Epithelial cell of proximal tubule (primary cell): ENCODE measurements at places on chromosomes 16 and 17. TPM values are rescaled to one million over a fixed set of nuclear protein-coding genes. Genes with fewer than 3 reads are reported as not detected.

DNA sequence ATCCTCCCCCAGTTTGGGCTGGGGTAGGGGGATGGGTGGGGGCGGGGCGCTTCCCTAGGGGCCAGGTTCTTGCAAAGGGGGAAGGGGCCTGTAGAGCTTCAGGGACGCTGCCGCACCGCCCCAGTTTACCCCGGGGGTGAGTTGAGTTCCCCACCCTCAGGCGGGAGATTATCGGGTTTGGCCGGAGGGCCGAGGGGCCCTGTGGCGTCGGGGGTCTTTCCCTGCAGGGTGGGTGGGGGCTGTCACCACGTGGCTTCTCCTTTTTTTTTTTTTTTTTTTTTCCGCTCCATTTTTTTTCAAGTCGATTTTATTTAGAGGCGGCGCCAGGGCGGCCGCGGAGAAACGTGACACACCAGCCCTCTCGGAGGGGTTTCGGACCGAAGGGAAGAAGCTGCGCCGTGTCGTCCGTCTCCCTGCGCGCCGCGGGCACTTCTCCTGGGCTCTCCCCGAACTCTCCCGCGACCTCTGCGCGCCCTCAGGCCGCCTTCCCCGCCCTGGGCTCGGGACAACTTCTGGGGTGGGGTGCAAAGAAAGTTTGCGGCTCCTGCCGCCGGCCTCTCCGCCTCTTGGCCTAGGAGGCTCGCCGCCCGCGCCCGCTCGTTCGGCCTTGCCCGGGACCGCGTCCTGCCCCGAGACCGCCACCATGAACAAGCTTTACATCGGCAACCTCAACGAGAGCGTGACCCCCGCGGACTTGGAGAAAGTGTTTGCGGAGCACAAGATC, at the start of gene IGF2BP1:
Gene IGF2BP1, plus strand, starts transcription at position 283 of the 724 bp plus-strand sequence. Its CDS starts 361 bp downstream, at position 644.
- no peak for DNase-seq

DNA sequence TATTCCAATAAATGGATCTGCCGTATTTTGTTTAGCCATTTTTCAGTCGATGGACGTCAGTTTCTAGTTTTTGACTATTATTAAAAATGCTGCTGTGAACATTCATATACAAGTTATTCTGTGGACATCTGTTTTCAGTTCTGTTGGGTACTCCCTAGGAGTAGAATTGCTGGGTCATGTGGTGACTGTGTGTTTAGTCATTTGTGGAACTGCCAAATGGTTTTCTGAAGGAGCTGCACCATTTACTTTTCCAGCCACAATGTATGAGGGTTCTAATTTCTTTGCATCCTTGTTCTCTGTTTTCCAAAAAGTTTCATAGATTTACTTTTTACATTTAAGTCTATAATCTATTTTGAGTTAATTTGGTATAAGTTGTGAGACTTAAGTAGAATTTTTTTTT, 29.5 kb downstream of the CYLD start:
- DNase-seq: no peak

DNA sequence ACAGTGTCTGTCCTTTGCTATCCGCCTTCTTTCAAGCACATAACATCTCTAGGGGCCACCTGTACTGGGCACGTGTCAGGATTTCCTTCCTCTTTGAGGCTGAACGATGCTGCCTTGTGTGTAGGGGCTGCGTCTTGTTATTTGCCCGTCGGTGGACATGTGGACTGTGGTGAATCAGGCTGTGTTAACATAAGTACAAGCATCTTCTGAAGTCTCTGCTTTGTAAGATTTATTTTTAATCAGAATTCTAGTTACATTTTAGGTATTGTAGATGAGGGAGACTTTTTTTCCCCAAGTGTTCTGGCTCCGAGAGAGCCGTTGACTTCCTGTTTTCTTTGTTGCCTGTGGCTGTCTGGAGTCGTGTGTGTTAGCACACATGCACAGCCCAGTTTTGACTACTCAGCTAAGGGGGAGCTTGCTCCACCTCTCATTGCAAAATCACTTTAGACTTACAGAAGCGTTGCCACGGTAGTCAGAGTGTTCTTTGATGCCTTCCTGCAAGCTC, 26.1 kb downstream of the SPG7 start:
- no peak for DNase-seq

DNA sequence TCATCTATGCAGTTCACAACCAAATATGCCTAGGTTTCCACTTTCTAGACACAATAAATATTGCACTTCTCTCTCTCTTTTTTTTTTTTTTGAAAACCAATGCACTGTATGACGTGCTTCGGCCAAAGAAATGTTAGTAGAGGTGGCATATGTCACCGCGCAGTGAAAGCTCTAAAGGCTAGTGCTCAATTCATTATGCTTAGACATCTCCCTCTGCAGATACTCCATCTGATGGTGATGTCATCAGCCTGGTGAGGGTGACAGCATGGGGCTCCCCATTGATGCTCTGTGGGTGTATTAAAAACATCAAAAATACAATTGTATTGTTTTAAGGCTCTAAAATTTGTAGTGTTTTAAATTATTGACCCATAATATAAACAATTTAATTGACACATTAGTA, 608.8 kb upstream of the C16orf82 start:
- no peak for DNase-seq

GRCh38 chr16:26430618-26431017, 636.1 kb upstream of the C16orf82 start:
- no peak for DNase-seq

- DNase-seq: no peak
Measured at GRCh38 chr17:57629470-57629869, 115.6 kb downstream of the CCDC182 start.

DNA sequence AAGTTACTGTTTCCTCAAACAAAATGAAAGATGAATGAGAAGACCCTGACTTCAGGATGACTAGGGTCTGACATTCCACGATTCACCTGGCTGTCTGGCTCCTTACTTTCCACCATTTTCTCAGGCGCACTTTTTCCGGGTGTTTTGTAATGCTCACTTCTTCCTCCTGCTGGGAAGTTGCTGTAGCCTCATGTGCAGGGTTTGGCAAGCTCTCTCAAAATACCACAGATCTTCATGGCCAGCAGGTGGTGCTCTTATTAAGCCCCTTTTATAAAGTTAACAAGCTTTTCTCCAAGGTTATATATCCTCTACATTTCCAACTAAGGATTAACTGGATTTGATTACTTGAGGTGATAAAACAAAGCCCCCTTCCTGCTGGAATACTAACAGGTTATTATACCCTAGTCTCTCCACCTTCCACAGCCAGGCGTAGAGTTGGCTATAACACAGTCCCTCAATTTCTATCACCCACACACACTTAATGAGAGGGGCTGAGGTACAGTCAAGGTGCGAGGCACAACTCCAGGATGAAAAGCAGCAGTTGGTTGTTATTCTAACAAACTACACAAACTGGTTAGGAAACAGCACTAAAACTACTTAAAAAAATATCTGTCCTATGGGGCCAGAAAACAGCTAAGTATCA, 45.4 kb downstream of the STH start:
- peak; percentile 77 for DNase-seq

DNA sequence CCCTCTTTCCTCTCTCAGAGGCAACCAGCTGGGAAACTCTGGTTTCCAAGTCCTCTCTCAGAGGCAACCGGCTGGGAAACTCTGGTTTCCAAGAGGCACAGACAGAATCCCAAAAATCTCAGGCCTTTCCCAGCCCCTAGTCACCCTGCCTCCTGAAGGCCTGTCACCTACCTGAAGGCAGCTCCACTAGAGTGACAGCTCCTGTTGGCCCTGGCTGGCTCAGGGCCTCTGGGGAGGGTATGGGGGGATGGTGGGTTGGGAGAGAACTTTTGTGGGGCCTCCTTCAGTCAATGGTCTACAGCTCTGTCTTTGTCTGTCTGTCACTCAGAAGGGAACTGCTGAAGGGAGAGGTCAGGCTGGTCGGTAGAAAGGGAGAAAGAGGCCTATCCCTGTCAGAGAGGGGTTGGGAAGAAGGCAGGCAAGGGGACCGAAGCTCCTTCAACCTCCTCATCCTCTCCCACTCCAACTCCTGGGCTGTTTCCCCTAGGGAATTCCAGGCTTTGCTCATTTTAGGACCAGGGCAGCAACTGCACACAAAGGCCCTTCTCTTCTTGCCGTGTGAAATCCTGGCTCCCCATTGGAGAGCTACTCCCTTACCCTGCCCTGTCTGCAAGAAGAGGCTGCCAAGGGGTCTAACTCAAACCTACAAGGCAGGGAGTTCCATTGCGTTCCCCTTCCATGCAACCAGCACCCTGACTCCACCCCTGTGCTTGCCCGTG, 23.6 kb downstream of the COPZ2 start:
- DNase-seq: no peak

GRCh38 chr17:8913879-8914278, 46.4 kb upstream of the PIK3R6 start:
- no peak for DNase-seq

DNA sequence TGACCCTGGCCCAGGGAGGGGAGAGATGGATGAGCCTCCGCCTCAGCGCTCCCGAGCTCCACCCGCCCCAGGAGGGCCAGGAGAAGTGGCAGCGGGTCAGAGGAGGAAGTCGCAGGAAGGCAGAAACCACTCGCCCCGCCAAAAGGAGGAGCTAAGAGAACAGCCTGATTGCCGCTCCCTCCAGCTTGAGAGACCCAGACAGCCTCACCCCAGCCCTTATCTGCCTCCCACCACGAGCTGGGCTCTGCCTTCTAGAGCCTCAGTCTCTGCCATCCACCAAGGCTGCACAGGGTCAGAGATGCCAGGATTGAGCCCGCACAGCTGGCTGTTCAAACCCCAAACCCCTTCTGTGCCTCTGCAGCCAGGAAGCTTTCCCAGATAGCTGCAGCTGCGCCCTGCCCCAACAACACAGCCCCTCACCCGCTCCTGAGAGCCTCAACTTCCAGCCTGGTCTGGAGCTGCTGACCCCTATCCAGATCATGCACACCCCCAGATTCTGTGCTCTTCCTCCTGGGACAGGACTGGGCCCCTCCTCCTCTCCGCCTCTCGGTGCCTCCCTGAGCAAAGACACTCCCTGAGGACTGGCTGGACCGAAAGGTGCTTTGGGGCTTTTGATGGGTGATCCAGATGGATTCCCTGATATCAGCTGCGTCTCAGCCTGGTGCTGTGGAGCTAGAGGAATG, 1.0 kb upstream of the ATP2A3 start:
- no peak for DNase-seq

- peak; percentile 72 for DNase-seq
Measured at GRCh38 chr17:31787857-31788570, 71.0 kb downstream of the COPRS start.

- DNase-seq: no peak
Measured at GRCh38 chr17:63500543-63501390, 22.4 kb upstream of the KCNH6 start.

DNA sequence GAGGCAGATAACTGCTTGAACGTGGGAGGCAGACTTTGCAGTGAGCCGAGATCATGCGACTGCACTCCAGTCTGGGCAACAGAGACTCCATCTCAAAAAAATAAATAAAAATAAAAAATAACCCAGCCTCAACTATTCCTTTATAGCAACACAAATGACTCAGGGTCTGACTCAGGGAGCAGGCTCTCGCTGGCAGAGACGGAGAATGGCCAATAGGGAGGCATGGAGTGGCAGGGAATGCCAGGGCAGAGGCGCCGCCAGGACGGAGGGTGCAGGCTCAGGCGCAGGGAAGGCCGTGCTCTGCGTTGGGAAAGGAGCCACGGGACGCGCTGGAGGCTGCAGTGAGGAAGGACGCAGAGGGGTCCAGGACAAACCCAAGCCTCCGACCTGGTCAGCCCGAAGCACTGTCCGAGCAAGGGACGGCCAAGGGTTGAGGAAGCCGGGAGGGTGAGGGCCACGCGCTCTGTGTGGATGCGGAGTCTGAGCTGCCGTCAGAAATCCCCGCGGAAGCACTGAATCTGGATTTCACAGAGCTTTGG, 40.3 kb downstream of the PKD1 start:
- DNase-seq: no peak

- no peak for DNase-seq
Measured at GRCh38 chr17:54620399-54620978, 280.2 kb upstream of the TOM1L1 start.

DNA sequence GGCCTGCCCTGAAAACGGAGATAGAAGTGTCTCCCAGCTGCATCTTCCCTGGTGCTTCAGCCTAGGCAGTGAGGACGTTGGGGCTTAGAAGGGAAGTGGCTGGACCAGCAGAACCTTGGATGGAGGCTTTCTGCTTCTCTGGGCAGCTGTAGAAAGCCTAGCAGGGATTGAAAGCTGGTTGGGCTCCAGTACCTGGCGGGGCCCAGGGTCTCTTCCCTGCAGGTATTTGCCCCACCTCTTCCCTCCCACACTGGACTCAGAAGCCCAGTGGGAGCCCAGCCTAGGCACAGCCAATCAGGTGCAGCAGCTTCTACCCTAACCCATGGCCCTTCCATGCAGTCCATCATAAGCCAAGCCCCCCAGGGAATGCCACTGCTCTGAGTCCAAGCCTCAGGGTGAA, 190.3 kb upstream of the IRX6 start:
- DNase-seq: no peak

GRCh38 chr16:85659805-85660511, 28.8 kb downstream of the GINS2 start:
- no peak for DNase-seq

DNA sequence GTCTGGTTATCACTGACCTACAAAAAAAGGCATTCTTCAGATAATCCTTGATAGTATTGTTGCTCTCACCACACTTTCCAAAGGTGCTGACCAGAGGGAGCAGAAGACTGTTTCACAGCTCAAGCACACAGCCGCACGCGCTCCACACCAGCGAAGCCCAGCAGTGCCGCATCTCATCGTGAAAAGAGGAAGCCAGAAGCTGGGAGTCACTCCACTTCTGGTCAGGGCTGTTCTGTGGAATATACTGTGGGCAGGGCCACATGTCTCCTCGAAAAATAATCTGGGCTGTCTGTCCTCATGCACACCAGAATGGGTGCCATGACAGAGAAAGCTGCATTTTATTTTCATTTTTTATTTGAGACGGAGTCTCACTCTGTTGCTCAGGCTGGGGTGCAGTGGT, 7.3 kb upstream of the PRSS36 start:
- DNase-seq: no peak

GRCh38 chr17:9138161-9138717, 116.9 kb downstream of the NTN1 start:
- DNase-seq: no peak

DNA sequence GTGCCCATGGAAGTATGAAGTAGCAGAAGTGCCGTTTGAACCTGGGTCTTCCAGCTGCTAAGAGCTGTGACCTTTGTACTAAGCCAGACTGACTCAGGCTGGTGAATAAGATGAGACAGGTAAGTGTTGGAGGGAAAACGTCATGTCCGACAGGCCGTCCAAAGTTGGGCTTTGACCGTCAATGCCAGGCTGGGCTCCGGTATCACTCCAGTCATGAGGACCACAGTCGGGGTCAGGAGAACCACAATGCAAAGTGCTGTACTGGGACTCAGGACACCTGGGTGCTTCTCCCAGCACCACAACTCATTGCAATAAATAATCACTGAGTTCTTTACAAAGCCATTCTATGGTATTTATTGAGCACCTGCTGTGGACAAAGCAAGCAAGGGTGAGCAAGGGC, 268.6 kb downstream of the HAPSTR1 start:
- no peak for DNase-seq

HASPIN gene
- total RNA-seq: 12.3 and 15.4 TPM in 2 replicates

RNF151 gene
- not detected in 2 replicates for total RNA-seq

KRT33B gene
- 0.29 TPM in 2 replicates for total RNA-seq

SRCIN1 gene
- total RNA-seq: 0.07 and 2.1 TPM in 2 replicates

IGF2BP1 gene
- total RNA-seq: 9.0 and 15.7 TPM in 2 replicates

MYL4 gene
- total RNA-seq: not detected in 2 replicates

RBFOX1 gene
- total RNA-seq: not detected in 2 replicates

KRT31 gene
- not detected in 2 replicates for total RNA-seq

NATD1 gene
- total RNA-seq: 2.1 and 6.4 TPM in 2 replicates

KRT16 gene
- 2.0 and 4.3 TPM in 2 replicates for total RNA-seq
